Activated naive CD4-positive, alpha-beta T cell treated with Interleukin-2 at 50 U/mL for 16 hours (primary cell): ENCODE measurements at places on chromosomes 12 and 14.

- no peak for DNase-seq
Observed at GRCh38 chr12:85784096-85784720, 52.0 kb downstream of the RASSF9 start.

GRCh38 chr14:73358187-73358586, 100.2 kb downstream of the NUMB start:
- DNase-seq = no peak

- no peak for DNase-seq
Observed at GRCh38 chr14:34359420-34360117, 102.5 kb downstream of the SPTSSA start.

DNA sequence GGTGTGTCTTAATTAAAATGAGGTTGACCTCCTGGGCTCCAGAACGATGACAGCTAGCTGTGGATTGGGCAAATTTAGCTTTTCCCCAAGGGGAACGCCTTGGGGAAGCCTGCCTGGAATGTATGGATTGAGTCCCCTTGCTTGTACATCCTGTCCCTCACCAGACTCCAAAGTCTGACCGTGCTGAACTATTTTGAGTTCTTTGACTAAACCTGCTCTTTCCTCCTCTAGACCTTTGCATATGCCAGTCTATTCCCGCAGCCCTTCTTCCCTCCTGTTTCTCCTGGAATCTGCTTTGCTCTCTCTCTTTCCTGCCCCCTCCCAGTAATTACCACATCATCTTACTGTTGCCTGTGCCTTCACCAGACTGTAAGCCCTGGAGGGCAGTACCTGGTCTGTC, 11.5 kb upstream of the KDM2B start:
- DNase-seq = no peak

DNA sequence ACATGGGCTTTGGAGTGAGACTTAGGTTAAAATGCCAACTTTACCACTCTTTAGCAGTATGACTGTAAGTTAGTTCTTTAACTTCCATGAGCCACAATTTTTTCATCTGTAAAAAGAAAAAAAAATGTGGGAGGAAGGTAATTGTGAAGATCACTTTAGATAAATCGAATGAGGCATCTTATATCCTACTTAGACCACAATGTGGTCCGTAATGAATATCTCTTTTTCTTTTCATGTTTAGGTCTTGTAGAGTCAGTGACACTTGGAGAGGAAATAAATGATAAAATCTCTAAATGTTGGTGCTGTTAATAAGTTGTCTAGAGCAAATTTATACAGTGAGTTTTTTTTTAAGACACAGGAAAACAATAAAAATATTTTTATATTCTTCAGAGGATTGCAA, 34.3 kb downstream of the RGS6 start:
- no peak for DNase-seq
